ENCODE measurements at places on chromosomes 11 and 22.

DNA sequence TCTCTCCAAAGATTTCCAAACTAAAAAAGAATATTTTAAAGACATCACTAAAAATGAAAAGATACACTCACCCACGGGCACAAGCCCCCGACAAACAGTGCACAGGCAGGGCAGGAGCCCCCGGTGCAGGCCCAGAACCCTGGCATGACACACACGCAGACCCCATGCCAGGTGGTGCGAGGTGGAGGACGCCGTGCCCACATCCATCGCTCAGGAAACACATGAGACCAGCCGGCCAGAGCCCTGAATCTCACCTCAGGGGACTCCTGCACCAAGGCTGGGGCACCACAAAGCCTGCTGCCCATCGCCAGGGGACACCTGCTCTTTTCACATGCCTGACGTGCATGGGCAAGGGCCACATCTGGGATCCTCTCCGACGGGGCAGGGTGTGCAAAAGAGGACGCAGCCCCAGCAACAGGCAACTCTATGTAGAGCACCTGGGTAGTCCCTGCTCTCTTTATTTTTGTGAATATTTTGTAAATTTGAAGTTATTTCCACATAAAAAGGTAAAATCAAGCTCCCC is 13.4 kb downstream of the BRD1 start:
- DNase-seq = no peak

GRCh38 chr11:14331476-14332136 is 27.4 kb downstream of the RRAS2 start:
- no peak for DNase-seq

GRCh38 chr11:5364214-5364613 is 12.9 kb downstream of the OR51B6 start:
- DNase-seq = no peak

- no peak for DNase-seq
Observed at GRCh38 chr22:23237841-23238240, 57.5 kb downstream of the BCR start.

DNA sequence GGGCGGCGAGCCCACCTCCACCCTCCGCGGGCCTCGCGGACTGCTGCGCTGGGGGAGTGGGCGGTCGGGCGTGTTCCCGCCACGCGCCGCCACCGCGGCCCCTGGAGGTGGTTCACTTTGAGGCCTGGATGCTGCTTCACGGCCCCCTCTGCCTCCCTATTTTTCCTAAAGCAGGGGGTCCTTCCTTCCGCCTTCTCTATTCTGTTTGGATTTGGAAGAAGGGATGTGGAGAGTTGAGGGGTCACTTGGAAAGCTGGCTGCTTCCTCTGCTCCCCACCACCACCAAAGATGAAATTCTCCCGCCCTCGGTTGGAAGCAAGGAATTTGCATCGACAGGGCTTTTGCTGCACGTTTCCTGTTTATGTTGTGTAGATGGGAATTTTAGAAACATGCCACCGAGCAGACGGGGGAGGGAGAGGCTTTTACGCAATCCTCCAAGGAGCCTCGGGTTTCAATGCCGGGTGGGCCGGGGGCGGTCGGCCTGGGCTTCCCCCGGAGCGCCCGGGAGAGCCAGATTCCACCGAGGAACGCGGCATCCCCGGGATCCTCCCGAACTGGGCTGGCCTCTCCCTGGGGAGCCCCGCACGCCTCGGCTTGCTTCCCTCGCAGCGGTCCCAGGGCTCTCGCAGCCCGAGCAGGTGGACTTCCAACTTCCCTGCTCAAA is 403 bp upstream of the SBF2 start:
- DNase-seq = peak; percentile 59

- no peak for DNase-seq
Observed at GRCh38 chr11:19691815-19692500, 20.7 kb upstream of the NAV2 start.

DNA sequence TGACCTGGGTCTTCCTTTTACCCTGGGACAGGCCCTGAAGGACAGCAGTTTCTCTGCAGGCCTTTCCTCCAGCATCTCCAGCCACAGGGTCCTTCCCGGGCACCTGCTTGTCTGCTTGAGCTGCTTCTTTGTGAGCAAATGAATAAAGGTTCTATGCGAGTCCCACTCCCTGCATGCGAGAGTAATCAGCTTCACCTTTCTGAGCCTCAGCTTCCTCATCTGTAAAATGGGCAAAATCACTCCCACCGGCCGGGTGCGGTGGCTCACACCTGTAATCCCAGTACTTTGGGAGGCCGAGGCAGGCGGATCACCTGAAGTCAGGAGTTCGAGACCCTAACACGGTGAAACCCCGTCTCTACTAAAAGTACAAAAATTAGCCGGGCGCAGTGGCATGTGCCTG is 31.1 kb downstream of the IFT27 start:
- DNase-seq = no peak

GRCh38 chr11:106022795-106023275 is 795 bp upstream of the MSANTD4 start:
- no peak for DNase-seq

GRCh38 chr11:270451-271318 is 7.5 kb upstream of the NLRP6 start:
- peak; percentile 44 for DNase-seq

GRCh38 chr11:97516688-97517087 is 1126.9 kb downstream of the JRKL start:
- DNase-seq = no peak

- DNase-seq = no peak
Observed at GRCh38 chr11:20117291-20117690, 43.0 kb downstream of the DBX1 start.

DNA sequence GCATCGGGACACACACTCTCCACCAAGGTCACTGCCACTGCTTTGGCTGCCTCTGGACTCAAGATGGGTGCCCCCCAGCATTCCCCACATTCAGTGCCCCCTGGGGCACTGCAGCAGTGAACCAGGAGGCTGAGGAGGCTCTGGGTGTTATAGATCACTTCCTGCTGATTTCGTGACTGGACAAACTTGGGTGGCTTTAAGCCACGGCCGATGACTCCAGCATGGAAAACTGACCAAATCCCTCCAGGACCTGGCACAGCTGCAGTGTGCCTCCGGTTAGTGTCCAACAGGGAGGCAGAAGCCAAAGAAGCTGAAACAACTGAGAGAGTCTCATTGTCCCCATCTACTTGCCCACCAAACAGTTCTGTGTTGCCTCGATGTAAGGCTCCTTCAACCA is 1.2 kb upstream of the GANAB start:
- DNase-seq = no peak

DNA sequence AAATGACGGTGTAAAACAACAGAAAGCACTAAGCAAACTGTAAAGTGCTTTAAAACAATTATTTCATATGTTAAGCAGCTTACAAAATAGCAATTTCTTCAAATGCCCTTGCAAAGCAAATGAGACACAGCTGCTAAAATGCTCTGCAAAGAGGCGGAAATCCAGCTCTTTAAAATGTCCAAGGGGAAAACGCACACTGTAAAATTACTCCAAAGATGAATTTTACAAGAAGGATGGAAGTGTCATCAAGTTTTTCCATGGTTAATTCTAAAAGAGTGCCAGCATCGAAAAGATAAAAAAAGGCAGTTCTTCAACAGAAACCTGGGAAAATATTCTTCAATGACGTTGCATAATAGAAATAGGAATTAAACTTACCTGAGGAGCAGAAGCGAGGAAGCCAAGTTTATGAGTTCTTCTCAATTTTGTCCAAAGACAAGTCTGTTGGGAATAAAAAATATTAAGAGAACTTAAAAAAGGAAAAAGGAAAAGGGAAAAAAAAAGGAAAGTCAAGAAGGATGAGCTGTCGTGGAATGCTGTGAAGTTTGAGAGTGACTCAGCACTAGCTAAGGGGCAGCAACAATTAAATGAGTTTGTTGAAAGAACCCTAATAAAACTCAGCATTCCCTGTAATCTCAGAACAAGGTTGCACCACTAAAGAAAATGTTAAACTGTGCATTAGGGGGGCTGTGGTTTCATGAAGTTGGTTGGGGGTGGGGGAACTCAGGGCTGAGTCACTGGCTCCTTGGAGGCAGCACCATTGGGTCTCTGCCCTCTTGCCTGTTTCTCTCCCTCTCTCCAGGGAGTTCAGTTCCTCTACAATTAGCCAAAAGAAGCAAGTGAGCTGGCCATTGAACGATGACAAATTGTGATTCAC is 64.2 kb upstream of the BLID start:
- DNase-seq = no peak

- DNase-seq = no peak
Observed at GRCh38 chr11:113286009-113286408, 28.4 kb upstream of the TTC12 start.

- DNase-seq = no peak
Observed at GRCh38 chr11:74135127-74135840, 35.5 kb downstream of the C2CD3 start.

GRCh38 chr22:21641417-21641788 is 699 bp upstream of the SDF2L1 start:
- DNase-seq = peak; percentile 61

GRCh38 chr11:59755701-59756557 is 753 bp downstream of the STX3 start:
- DNase-seq = peak; percentile 69

GRCh38 chr22:23070418-23071229 is at the start of gene GNAZ:
Gene GNAZ, plus strand, starts transcription at chr22:23070519. Its CDS starts 25,177 bp downstream, at chr22:23095696.
- no peak for DNase-seq

- no peak for DNase-seq
Observed at GRCh38 chr22:29122041-29122440, 49.2 kb downstream of the KREMEN1 start.

GRCh38 chr11:111336582-111337256 is 38.4 kb downstream of the POU2AF3 start:
- DNase-seq = peak; percentile 56

DNA sequence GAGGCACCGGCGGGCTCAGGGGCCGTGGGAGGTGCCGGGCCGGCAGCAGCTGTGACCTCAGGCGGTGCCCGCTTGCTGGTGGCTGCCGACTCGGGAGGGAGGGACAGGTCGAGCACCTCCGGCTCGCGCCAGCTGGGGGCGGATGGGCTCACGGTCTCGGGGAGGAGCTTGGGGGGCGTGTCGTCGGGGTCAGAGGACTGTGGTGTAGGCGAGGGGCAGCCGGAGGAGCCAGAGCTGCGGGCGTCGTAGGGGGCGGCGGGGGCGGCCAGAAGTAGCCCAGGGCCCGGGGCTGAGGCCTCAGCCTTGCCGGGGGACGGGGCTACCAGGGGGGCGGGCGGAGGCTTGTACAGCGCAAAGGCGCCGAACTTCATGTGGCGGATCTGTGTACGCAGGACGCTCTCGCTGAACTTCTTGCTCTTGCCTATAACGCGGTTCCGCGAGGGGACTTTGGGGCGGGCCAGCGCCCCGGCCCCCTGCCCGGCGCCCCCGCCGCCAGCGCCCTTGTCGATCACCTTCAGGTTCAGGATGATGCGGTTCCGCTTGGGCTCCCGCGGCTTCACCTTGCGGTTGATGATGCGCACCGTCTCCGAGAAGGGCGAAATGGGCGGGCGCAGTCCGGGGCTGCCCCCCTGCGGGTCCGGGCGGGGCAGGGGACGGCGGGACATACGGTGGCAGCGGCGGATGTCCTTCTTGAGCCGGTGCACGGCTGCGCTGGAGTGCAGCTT is 5.5 kb downstream of the CBX6 start:
- no peak for DNase-seq

DNA sequence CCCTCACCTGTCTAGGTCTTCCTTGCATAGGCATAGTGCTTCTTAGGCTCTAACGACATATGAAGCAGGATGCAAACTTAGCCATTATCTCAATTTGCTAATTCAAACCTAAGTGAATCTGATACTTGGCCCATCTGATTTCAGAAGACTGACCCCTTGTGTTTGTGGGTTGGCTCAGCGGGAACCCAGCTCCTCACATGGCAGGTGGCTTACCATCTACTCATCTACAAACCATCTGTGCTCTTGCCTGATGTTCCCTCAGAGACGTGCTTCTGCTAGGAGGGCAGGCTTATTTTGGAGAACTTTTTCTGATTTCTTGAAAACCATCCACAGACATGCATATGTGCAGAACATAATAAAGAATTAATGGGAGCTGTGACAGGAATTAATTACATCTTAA is 15.2 kb downstream of the ELMOD1 start:
- DNase-seq = no peak

DNA sequence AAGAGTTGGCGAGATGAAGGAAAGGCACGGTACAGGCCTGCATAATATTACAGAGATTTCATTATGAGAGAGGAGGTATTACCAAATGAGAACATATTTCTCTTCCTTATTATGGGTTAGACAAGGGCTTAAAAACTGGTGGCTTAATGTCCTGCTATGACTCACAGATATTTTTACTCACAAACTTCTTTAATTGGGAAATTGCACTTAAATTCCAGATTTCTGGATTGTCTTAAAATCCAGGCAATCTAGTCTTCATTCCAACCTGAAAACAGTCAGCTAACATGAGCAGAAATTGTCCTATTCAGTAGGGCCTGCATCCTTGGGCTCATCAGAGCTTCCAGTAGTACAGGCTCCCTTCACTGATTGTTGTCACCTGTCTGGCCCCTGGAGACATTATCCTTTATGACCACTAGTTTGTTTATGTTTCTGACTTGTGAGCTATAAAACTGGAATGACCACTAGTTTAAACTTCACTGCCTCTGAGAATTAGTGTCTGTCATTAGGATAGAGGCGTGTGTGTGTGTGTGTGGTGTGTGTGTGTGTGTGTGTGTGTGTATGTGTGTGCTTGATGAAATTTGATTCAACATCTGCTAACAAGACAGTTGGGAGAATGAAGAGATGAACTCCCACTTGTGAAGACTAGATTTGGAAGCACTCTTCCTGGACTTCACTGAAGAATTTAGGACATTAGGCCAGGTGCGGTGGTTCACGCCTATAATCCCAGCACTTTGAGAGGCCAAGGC is 25.1 kb downstream of the DBX1 start:
- DNase-seq = no peak

DNA sequence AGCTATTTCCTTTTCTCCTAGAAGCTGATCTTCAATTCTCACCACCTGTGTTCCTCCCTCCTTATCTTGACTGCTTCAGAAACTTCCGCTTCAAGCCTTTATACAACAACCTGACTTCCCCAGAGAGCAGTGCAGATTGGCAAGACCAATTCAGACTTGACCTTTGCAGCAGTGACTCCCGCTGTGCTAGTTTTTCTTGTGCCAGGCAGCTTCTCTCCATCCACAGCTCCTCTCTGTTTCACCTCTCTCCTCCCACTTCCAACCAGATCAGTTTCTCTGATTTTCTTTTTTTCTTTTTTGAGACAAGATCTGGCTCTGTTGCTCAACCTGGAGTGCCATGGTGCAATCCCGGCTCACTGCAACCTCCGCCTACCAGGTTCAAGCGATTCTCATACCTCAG is 74.3 kb downstream of the GRAMD1B start:
- no peak for DNase-seq

GRCh38 chr22:44585559-44586350 is 87.7 kb upstream of the RTL6 start:
- no peak for DNase-seq

GRCh38 chr11:69240332-69241074 is 53.5 kb upstream of the MYEOV start:
- DNase-seq = peak; percentile 30
